Sciatic nerve (tissue), 2 donors: ENCODE measurements at places on chromosomes 7 and 10.

GRCh38 chr10:44060221-44060620, 324.7 kb downstream of the CXCL12 start:
- no peak for DNase-seq

DNA sequence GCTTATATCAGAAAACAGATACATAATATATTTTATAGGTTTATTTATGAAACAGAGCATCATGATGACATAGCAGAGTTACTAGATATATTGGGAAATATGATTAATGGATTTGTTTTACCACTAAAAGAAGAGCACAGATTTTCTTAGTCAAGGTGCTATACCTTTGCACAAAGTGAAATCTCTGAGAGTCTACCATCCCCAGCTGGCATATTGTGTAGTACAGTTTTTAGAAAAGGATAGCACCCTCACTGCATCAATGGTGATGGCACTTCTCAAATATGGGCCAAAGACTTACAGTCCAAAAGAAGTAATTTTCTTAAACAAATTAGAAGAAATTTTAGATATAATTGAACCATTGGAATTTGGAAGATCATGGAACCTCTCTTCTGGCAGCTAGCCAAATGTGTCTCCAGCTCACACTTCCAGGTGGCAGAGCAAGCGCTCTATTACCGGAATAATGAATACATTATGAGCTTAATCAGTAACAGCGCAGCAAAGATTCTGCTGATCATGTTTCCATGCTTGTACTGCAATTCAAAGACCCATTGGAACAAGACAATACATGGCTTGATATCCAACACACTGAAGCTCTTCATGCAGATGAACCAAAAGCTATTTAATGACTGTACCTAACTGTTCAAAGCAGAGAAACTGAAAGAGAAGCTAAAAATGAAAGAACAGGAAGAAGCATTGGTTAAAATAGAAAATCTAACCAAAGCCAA, 21.9 kb upstream of the CREB3L2 start:
- no peak for DNase-seq

- no peak for DNase-seq
Observed at GRCh38 chr10:44311563-44312051, 73.3 kb downstream of the CXCL12 start.

DNA sequence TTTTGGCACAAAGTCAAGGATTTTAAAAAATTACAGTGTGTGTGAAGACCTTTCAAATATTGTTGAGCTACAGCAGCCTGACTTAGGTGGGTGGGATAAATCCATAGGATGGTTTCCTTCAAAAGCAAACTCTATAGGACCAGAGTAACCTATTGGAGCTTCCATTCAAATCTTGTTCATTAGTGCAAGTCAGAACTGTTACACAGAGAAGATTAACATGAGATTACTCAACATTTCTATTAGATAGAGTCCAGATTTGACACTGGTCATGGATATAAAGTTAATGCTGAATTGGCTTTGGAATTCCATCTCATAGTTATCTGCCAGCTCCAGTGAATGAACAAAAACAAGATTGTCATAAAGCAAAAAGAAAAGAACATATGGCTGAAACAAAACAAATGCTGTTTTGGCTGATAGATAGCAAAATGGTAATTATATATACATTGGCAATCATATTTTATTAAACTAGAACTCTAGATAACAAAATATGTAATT, 129.6 kb upstream of the SEMA3A start:
- no peak for DNase-seq

DNA sequence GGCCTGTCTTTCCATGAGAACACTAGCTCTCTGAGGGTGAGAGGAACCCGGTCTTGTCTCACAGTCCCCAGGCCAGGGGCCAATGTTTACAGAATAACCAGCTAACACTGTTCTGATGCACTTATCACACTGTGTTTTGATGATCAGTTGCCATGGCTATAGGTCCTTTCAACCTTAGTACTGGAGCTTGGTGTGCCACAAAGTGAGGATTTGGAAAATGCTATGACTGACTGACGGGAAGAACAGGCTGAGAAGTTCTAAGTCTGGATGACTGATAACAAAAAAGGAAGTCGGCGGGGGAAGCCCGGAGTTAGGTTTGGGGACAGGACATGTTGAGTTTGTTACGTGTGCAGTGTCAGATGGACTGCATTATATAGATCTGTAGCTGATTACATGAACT, 141.8 kb downstream of the CTTNBP2 start:
- DNase-seq, result no peak

DNA sequence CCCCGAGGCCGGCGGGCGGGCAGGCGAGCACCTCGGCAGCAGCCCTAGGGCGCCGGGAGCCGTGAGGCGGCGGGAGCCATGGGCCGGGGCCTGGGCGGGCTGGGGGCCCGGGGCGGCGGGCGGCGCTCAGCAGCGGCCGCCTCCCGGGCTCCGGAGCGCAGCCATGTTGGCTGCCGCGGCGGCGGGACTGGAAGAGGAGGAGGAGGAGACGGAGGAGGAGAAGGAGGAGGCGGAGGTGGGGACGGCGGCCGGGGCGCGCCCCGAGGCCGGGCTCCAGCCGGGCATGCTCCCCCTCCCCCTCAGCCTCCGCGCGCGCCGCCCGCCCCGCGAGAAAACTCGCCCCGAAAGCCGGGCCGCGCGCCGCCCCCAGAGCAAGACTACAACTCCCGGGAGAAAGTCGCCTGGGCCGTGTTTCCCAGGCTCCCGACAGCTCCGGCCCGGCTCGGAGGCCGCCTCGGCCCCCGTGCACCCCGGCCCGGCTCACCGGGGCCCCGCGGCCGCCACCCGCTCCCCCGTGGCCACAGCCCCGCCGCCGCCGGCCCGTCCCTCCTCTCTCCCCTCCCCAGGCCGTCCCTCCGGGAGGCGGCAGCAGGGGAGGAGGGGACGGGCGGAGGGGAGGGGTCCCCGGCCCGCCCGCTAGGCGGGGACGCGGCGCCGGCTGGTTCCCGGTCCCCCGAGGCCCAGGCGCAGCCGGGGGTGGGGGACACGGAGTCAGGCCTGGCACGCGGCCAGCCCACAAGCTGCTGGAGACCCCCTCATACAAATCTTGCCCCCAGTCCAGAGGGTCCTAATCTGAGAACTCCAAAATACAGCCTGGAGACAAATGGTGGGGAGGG, at the start of gene DLG5:
Gene DLG5, minus strand, starts transcription at position 190 of the 836 bp plus-strand sequence. CDS start 235 bp downstream, outside the sequence.
- peak; percentile 82 for DNase-seq

- DNase-seq, result no peak
Observed at GRCh38 chr7:44973610-44974401, 5.0 kb downstream of the MYO1G start.

- DNase-seq, result no peak
Observed at GRCh38 chr7:142632271-142633134, 116.8 kb upstream of the PRSS1 start.

GRCh38 chr10:116796910-116797513, 52.3 kb upstream of the ENO4 start:
- peak; percentile 91 for DNase-seq

- peak; percentile 64 for DNase-seq
Observed at GRCh38 chr10:116274064-116274904, 1.3 kb upstream of the GFRA1 start.

DNA sequence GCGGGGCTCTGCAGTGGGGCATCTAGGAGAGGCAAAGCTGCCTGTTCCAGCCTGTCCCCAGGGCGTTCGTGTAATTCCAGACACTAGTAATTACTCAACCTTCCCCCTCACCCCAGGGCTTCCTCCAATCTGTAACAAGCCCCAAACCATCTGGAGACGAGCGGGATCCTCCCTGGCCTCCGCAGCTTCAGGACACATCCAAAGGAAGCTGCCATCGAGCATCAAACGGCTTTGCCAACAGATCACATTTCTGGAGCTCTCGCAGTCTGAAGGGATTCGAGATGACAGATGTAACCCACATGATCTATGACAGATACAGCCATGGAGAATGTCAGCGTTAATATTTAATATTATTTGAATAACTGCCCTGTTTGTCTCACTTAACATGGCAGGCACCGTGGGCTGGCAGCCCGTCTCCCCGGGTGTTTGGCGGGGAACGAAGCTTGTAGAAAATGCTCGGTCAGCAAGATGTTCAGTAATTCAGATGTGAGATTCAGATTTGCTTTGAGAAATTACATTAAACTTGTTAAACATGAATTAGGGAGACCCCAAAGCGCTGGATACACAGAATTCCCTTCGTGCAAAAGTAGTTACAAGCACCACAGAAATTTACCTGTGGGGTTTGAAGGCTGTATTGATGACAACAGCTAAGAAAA, 108.5 kb upstream of the C7orf33 start:
- no peak for DNase-seq

- no peak for DNase-seq
Observed at GRCh38 chr7:147818317-147818716, 772.2 kb upstream of the C7orf33 start.

GRCh38 chr10:71726580-71727104, 7.1 kb upstream of the C10orf105 start:
- DNase-seq, result no peak

DNA sequence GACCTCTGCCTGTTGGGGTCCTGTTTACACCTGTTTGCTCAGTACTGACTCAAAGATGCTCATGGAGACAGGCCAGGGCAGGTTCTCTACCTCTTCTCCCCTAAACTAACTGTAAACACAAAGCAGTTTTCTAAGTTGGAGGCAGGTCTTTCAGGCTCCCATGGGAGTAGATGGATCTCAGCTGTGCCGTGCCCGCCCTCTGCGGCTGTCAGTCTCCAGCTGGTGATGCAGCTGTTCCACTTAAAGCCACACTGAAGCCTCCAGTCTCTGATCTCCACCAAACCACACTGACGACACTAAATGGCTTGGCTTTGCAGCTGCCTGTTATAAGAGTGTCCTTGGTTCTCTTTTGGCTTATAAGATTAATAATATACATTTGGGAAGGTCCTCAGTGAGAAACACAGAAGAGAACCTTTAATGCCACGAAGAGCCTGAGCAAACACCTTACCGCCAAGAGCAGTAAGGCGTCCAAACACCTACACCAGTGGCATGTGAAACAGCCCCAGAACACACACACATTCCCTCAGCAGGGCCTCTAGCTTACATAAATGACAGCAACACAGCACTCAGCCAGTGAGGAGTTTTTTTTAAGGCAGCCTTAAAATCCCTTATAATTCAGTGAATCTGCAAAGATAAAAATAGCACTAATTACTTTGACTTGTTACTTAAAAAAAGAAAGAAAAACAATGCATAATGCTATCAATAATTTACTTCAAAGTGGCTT, 60.4 kb upstream of the KCNIP2 start:
- no peak for DNase-seq

GRCh38 chr7:52689912-52690311, 345.5 kb upstream of the POM121L12 start:
- no peak for DNase-seq

- no peak for DNase-seq
Observed at GRCh38 chr7:107582875-107583274, 2.8 kb downstream of the BCAP29 start.

DNA sequence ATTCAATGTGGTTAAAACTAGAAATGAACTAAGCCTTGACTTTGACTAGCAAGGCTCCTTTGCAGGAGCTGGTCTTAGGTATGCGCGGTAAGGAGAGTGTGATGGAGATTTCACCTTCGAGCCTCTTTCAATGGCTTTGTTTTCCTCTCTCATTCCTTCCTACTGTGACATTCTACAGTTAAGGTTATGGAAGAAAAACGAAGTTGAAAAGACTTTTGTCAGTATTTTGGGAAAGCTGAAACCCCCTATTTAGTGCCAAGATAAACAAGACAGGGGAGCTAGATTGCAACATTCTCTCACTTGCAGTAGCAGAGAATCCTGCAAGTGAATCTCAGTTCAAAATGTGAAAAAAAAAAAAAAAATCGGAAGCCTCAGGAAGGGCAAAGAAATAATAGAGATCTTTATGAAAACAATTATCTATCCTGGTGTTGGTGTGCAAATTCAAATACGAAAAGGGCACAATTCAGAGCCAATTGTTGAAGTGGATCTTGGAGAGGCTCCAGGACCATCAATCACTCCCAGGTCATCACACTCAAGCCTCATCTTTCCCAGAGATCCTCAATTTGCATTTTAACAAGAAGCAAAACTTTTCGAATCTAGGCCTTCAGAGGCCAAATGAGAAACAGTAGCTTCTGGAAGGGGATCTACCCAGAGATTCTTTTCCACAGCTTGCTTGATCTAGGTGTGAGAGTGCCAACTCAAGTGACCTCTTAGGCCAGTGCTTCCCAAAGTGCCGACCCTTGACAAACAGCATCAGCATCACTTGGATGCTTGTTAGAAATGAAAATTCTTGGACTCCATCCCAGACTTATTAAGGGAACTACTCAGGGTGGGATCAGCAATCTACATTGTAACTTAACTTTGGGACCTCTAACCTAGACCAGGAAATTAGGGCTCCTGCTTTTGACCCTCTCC, 163.8 kb downstream of the INHBA start:
- no peak for DNase-seq

GRCh38 chr7:50466815-50467585, 16.9 kb upstream of the FIGNL1 start:
- no peak for DNase-seq

DNA sequence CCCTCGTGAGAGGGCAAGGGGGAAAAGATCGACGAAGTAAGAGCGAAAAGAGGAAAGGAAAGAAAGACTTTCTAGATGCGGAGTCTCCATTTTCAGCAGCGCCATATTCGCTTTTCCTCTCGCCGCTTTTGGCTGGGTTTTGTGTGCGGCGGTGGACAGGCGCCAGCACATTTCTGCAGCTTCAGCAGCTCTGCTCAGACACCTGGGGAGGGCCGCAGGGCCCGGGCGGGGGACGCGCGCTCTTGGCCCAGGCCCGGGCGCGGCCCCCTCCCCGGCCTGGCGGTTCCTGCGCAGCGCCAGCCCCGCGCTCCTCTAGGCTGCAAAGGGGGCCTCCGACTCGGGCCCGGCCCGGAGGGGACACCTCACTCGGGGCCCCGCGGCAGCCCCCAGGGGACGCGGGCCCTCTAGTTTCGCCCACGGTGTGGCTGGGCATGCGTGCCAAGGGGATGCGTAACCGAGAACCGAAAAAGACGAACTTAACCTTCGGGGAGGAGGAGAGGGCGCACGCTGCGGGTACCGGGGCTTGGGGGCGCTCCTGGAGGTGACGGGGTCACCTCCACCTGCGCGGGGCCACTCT, 34.5 kb upstream of the EBLN1 start:
- peak; percentile 77 for DNase-seq

DNA sequence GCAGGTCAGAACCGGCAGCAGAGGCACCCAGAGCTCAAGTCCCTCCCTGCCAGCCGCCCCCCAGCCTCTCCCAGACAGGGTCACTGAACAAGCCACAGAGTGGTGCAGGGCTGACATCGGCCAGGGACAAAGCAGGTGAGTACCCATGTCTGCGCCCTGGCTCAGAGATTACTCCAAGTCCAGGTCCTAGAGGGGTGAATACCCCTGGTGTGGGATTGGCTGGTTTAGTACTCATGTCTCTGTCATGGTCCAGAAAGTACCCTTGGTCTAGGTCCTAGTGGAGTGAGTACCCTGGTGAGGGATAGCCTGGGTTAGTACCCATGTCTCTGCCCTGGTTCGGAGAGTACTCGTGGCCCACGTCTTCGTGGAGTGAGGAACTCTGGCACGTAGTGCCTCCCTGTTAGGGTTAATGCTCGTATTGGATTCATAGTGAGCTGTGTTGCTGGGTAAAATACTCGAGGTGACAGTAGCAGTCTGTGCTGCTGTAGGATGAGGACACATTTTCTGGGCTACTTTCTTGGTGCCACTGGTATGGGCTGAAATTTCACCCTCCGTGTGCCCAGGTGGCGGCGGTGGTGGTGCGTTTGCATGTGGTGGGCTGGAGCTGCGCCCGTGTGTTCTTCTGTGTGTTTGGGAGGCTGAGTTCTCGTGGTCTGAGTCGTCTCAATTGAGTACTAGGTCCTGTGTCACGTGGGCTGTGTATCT, 25.5 kb upstream of the KNDC1 start:
- DNase-seq, result no peak
